Activated naive CD4-positive, alpha-beta T cell treated with anti-CD3 and anti-CD28 coated beads, Interleukin-2, amount 50 U/mL, for 16 hours (primary cell): ENCODE measurements at places on chromosomes 2 and 18.

GRCh38 chr2:234100686-234101085 lies 50.2 kb downstream of the SPP2 start:
- no peak for DNase-seq

- DNase-seq, result no peak
Measured at GRCh38 chr2:234394450-234394849, 102.4 kb downstream of the ARL4C start.

GRCh38 chr2:241724259-241724974 lies 10.0 kb upstream of the D2HGDH start:
- peak; percentile 44 for DNase-seq

GRCh38 chr18:59540780-59541179 lies 156.4 kb downstream of the CCBE1 start:
- no peak for DNase-seq

GRCh38 chr2:70888923-70889715 lies 46.6 kb upstream of the ATP6V1B1 start:
- no peak for DNase-seq

GRCh38 chr2:206433190-206433589 lies 10.1 kb upstream of the ADAM23 start:
- DNase-seq, result no peak

GRCh38 chr2:129849559-129850160 lies 129.8 kb upstream of the RAB6C start:
- DNase-seq, result no peak

GRCh38 chr2:98901291-98901690 lies 34.7 kb downstream of the CRACDL start:
- no peak for DNase-seq

DNA sequence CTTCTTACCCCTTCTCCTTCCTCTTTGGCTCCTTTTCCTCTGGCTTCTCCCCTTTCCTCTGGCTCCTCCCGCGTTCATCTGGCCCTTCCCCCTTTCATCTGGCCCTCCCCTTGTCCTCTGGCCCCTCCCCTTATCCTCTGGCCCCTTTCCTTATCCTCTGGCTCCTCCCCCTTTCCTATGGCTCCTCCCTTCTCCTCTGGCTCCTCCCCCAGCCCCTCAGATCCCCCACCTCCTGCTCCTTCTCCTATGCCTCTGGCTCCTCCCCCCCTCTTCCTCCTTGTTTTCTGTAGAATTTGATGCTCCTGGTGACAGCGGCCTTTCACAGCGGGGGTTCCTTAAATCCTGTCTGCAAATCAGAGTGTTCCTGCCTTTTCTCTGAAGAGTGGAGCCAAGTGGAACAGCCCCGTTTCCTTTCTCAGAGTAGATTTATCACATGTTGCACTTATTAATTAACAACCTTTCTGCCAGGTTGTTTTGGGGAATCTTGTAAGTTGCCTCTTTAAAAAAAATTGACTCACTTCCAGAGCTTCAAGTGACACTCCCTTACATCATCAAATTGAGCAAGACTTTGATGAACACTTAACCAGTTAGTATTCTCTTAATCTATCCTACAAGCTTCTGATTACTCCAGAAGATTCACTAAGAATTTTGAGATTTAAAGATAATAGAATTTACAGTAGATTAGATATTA lies 27.9 kb downstream of the FABP1 start:
- DNase-seq, result no peak

DNA sequence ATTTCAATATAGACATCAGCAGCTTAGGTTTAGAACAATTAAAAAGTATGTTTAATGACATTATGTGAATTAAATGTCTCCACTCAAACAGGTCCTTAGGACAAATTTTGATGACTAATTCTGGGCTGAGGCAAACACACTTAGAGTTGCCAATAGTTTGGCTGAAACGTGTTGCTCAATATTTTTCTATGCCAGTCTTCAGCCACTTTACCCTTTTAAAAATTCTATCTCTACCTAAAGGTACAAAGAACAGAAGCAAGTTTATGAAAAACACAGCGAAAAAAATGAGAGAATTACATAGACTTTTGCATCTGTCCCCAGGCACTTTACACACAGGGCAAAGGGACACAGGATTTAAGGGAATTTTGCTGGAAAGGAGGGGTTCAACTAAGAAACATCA lies 4.5 kb downstream of the IDH1 start:
- no peak for DNase-seq
